A172 (cell line): ENCODE measurements at places on chromosomes 12 and 14. TPM values are rescaled to one million over a fixed set of nuclear protein-coding genes. Genes with fewer than 3 reads are reported as not detected.

Gene ENDOU
- total RNA-seq, result not detected in 2 replicates

Gene HVCN1
- 0.14 and 0.95 TPM in 2 replicates for total RNA-seq

Gene WIF1
- not detected in 2 replicates for total RNA-seq

Gene KRAS
- 16.9 and 17.1 TPM in 2 replicates for total RNA-seq

Gene PAPOLA
- total RNA-seq, result 57.9 and 64.6 TPM in 2 replicates

Gene P2RX2
- not detected in 2 replicates for total RNA-seq

DNA sequence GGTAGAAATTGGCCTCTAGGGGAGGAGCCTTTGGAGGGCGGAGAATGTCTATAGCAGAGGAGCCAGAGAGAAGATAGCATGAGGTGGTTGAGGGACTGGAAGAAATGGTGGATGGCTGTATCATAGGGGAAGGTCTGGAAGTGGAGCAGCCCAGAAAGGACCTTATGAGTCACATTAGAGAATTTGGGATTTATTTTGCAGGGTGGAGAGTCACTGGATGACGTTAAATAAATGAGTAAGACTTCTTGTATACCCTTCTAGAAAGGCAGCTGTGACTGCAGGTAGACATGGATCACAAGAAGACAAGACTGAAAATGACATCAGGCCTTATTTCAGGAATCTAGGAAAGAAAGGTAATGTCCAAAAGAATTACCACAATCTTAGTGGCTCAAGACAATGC, 208.2 kb upstream of the TMTC1 start:
- DNase-seq, result no peak

DNA sequence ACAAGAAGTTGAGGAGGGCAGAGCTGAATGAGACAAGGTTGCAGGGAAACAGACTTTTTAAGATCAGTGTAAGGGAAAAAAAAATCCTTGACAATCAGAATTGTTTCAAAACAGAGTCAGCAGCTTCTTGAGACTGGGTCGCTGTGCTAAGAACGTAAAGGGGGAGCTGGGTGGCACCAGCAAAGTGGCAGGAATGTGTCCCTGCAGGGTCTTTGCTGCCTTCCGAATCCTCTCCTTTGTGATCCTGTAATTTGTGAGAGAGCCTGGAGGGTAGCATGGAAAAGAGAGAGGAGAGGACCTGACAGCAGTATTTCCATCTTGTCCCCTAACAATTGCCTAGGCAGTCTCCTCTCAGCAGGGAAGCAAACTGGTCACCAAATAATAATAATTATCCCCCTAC, 472.8 kb downstream of the RGS6 start:
- DNase-seq, result no peak

DNA sequence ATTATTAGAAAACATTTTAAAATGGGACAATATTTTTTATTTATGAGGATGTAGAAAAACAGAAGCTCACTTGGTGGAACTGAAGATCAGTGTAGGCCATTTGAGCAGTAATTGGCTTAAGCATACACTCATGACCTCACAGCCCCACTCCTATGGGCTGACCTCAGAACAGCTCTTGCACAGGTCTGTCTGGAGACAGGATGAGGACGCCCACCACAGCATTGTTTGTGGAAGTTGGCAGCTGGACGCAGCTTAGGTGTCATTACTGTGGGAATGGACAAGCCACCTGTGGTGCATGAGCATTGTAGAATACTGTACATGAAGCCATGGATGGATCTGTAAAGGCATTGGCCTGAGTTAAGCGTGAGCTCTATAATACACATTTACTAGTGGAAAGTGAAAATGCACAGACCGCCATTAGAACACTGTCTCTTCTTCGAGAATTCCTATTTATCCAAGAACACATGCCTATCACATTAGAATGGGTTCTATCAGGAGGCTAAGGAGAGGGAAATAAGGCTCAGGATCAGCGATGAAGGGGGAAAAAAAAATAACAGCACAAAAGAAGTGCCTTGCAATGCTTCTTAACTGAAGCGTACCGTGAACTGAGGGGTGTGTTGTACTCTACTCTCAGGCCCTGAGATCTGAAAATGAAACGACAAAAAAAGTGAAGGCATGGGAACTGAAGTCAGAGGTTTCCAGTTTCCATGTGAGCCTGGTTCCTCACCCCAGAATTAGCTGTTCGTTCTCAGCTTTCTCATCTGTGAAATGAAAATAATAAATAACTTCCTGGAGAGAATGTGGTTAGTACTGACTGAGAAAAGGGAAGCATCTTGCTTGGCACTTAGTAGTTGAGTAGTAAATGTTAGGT, 33.6 kb downstream of the KCNA1 start:
- DNase-seq, result no peak

DNA sequence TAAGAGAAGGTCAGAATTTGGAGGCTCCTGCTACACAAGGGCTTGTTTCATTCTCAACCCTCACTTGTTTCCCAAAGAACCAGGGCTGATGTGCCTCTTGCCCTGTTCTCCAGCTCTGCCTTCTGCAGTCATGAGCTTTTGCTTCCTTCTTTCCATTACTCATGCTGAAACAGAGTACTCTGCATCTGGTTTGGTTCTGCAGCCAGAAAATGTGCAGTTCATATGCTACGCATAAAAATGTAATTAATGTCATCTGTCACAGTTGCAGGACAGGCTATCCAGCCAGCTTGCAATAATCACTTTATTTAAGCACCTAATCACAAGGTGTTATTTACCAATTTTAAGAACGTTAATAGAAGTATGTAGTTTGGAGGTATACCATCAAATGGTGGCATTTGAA, 150.2 kb downstream of the SRGAP1 start:
- DNase-seq, result no peak

- DNase-seq, result no peak
Observed at GRCh38 chr12:106655577-106655976, 72.8 kb downstream of the RFX4 start.

DNA sequence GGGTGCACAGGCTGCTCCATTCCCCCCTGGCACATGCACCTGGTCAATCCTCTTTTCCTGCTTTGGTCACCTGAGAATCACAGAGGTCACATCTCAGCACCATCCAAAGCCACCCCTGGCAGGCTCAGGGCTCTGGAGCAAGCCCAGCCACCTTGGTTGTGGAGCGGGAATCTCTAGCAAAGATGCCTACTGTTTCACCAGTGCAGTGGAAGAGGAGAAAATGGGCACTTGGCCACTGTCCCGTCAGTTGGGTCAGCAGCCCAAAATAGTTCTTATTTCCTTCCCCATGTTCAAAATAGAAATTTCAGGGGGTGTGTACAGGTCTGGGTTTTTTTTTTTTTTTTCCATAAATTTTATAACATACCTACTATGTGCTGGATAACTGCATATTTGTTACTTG, 18.3 kb downstream of the RTL1 start:
- DNase-seq, result no peak

DNA sequence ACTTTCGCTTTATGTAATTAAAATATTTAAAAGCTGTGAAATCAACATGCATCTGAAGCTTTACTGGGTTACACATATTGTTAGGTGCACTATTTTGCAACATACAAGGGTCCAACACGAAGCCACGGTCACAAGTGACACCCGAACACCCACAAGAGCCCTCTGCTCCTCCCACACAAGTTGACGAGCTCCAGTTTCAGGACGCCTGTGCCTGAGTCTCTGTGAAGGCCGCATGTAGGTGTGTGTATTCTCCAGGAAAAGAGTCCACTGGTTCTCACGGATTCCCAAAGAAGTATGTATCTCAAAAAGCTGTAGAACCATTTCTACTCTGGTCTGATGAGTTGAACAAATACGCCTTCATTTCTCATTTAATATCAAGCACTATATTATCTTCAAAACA, 12.0 kb downstream of the SLC15A4 start:
- no peak for DNase-seq

DNA sequence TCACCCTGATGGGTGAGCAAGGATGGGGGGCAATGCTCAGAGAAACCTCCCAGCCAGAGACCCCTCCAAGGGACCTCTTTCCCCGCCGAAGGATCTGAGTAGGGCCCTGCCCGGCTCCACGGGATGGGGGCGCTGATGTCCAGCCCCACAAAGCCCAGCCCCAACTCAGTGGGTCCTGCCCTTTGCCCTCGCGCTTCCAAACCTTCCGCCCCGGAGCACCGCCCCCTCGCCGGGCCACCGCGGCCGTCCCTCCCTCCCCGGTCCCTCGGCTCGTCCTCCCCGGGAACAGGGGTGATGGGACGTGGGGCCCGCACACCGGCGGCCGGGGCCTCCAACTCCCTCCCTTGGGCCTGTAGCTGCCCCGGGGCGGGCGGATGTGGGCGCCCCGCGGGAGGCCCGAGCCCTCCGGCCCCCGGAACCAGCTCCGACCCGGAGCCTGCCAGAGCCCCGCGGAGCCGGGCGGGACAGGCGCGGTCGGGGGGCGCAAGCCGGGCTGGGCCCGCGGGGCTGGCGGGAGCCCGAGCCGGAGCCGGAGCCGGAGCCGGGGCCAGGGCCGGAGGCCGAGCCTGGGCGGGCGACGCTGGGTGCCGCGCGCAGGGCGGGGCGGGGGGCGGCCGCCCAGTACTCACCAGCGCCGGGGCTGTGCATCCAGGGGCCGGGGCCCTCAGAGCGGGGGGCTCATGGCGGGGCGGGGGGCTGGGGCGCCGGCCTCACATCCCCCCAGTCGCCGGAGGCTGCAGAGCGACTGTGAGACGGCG, 386 bp downstream of the HDAC7 start:
- DNase-seq, result peak; percentile 16

- DNase-seq, result no peak
Observed at GRCh38 chr12:124509676-124510300, 57.6 kb downstream of the NCOR2 start.

DNA sequence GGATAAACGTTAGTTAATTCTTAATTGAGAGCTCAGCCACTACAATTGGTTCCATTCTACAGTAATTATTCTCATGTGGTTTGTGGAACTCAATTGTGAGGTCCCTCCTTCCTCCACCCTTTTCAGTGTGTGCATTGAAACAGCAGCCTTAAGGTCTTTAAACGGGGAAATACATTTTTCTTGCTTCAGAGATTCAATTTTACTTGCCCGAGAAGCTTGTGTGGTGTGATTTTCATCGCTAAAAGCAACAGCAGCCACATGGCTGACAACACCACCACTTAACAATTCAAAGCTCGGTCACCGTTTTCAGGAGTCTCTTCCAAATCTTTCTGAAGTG, 733 bp upstream of the PPFIBP1 start:
- DNase-seq, result no peak

- no peak for DNase-seq
Observed at GRCh38 chr14:104374718-104375080, 204.9 kb upstream of the C14orf180 start.

DNA sequence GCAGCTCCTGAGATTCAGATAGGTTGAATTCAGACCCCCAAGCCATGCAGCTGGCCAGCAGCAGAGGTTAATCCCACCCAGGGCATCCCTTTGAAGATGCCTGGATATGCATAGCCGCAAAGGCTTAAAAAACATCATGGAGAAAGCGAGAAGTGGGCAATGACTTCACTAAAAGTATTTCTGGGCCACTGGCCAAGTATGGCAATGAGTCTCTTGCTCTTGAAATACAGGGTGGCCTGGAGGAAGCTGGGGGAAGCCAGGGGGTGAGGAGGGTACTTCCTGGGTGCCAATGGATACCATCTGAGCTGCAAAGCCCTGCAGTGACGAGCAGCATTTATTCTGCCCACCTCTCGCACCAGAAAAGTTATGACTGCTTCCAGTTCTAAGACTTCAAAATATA, 539.3 kb upstream of the TBX3 start:
- DNase-seq, result peak; percentile 80

DNA sequence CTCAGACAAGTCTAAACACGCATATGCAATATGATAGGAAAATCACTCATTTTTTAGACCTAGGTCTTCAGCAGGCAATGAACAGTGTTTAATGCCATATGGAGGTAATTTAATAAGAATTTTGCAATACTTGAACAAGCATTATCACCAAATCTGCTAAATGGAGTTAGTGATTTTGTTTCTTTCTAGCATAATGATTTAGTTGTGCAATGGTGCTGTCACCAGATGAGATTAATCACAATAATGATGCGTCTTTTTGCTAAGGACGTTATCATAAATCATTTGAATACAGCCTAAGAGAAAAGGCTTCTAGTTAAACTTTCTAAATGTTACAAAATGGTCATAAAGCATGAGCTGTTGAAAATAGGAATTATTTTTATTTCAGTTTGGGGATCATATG, 170.0 kb upstream of the SLC16A7 start:
- no peak for DNase-seq

- peak; percentile 55 for DNase-seq
Observed at GRCh38 chr12:20646239-20646827, 48.8 kb upstream of the SLCO1C1 start.

DNA sequence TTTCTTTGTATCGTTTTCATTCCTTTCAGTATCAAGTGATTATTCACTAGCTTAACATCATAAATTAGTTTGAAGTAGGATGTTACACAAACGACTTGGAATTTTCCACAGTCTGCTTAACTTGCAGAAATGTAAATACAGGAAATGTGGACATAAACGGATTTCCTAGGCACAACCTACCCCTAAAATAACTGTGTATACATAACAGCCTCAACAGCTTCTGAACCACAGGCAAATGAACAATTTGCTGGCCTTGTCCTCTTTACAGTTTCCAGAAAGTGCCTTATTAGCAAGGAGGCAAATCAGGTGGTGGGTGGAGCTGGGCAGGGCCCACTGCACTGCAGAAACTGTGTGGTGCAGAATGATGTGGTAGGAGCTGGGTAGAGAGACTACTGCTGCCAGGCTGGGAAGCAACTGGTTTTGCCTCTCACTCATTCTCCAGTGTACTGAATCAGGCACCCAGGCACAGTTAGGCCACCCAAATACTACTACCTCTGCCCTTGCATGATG, 14.1 kb downstream of the DRAM1 start:
- DNase-seq, result peak; percentile 74

DNA sequence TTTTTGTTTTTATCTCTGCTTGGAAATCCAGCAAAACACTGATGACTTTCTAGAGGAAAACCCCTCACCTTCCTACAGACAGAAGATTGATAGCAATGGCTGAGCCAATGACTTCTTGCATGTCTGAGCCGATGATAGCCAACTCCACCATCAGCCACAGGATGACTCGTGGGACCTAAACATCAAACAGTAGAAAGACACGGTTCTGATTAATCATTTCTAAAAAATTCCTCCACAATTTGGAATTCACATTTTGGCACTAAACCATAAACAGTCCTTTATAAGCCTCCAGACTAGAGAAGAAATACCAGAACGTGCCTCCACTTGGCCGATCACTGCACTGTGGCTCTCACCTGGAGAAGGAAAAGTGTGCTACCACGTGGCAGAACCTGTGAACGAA, 25.9 kb downstream of the SLC11A2 start:
- peak; percentile 50 for DNase-seq

DNA sequence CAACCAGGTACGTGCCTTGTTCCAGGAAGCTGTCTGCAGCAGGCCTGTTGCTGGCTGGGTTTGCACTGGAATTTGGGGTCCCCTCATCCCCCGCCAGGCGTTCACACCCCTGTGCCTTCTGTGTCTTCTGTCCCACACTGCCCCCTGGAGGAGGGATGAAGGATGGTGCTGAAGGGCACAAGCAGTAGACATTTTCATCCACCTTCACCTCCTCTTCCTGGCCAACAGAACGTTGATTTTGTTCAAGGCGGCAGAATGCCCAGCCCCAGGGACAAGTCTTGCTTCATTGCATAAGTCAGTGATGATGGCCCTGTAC, 122.1 kb downstream of the CALM1 start:
- peak; percentile 34 for DNase-seq

DNA sequence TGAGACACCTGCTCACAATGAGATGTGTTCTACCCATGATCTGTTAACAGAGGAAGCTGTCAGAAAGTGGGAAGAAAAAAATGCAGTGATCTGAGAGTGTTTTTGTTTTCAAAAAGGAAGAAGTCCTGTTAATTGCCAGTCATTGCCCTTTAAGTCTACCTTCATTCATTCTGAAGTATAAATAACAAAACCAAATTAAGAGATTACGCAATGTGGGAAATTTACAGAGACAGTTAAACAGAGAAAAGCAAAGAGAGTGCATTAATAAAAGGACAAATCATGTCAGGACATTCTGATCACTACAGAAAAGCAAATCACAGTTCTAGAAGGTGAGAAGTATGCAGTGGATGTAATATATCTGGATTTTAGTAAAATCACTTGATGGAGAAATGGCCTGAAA, 154.2 kb downstream of the NRXN3 start:
- DNase-seq, result no peak
